ENCODE measurements at places on chromosomes 4 and X.

DNA sequence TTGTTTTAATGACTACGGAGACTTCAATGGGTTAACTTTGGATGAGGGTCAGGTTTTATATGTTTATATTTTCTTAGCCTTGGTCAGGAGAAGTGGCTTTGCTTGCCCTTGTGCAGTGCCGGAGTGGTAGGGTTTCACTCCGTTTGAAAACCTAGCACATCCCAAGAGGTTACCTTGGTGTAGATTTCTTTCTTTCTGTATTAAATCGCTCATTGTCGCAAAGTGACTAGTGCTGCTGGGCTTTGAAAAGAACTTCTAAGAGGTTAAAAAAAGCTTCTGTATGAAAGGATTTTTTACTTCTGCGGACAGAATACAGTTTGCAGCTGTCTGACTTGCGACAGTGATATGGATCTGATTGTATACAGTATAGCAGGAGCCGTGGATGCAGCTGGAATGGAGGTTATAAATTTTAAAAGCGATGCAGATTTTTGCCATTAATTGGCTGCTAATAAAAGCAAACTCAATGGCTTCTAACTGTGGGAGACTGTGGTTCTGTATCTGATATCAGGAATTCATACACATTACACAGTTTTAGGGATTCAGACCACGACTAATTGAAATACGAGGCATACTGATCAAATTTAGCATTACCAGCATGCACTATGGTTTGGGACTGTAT is 340.9 kb upstream of the PITX2 start:
- no peak for DNase-seq

- no peak for DNase-seq
These were observed 34.3 kb upstream of the HTRA3 start for GRCh38 chr4:8235224-8235623.

- DNase-seq: no peak
These were observed 226.2 kb downstream of the FSTL5 start for GRCh38 chr4:161937596-161937995.

- no peak for DNase-seq
These were observed 134.0 kb downstream of the MID1 start for GRCh38 chrX:10486373-10486772.

DNA sequence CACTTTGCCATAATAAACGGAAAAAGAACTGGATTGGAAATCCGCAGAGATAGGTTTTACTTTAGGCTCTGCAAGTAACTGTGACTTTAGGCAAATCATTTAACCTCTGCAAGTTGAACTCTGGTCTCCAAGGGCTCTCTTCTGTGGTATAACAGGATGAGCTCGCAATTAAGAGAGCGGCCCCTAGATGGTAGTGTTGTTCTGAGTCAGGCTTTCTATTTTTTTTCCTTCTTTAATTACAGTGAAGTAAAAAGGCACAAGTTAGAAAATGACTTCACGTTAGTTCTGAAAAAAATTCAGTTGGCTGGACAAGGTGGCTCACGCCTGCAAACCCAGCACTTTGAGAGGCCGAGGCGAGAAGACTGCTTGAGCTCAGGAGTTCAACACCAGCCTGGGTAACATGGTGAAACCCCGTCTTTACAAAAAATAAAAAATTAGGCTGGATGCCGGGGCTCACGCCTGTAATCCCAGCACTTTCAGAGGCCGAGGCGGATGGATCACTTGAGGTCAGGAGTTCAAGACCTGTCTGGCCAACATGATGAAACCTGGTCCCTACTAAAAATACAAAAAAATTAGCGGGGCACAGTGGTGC is 18.0 kb downstream of the RPS3A start:
- DNase-seq: no peak

DNA sequence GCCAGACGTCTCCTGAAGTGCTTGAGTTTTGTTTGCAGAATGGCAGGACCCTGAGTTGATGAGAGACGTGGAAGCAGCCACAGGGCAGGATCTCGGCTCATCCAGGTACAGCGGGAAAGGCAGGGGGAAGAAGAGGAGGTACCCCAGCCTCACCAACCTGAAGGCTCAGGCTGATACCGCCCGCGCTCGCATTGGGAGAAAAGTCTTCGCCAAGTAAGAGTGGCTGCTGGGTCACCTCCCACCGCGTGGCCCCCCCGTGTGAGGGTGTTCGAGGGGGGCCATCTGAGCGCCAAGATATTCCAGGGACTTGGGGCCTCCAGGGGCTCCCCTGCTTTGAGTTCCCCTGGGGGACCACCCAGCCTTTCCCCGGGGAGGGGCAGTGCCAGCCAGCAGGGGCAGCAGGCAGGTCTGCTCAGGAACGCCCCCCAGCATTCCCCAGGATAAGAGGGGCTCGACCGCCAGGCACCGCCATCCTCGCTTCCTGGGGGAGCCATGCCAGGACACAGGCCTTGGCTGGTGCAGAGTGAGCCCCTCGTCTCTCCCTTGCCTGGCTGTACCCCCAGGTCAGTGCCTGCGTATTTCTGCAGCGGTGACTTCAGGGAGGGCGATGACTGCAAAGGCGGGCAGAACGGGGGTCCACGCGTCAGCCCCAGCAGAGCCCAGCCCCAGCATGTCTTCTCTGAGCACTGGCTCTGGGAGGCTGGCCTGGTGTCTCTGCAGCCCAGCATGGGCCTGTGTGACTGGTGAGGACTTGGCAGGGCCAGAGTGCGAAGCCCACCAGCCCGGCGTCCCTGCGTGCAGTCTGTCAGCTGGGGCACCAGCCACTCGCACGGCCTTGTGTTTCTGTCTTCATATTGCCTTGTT is 22.3 kb downstream of the NKX1-1 start:
- no peak for DNase-seq

GRCh38 chr4:123121241-123121907 is 199.0 kb upstream of the NUDT6 start:
- no peak for DNase-seq

DNA sequence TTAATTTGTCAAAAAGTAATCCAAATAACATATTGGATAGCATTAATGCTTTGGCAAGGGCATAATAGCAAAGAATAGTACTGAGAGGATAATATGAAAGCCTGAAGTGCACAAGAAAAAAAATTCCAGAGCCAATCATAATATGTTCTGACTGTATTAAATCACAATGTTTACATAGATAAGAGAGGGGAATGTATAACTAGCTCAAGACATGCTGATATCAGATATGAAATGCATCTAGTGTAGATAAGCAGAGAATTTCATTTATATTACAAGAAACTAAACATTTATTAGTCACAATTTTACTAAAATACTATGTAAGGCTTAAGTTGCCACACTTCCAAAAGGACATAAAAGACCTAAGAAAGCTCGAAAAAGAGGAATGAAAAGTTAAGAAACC is 193.3 kb downstream of the BANK1 start:
- DNase-seq: no peak

- no peak for DNase-seq
These were observed 1026.6 kb downstream of the RAPGEF2 start for GRCh38 chr4:160129439-160129838.

- no peak for DNase-seq
These were observed 2184.4 kb upstream of the AGA start for GRCh38 chr4:179626687-179627086.

GRCh38 chr4:54654753-54655152 is 3.0 kb upstream of the KIT start:
- no peak for DNase-seq

GRCh38 chr4:38308728-38309311 is 348.6 kb downstream of the PTTG2 start:
- no peak for DNase-seq

GRCh38 chr4:10942156-10942555 is 257.6 kb upstream of the CLNK start:
- no peak for DNase-seq

- no peak for DNase-seq
These were observed 123.0 kb downstream of the CHRNA9 start for GRCh38 chr4:40458109-40458508.

DNA sequence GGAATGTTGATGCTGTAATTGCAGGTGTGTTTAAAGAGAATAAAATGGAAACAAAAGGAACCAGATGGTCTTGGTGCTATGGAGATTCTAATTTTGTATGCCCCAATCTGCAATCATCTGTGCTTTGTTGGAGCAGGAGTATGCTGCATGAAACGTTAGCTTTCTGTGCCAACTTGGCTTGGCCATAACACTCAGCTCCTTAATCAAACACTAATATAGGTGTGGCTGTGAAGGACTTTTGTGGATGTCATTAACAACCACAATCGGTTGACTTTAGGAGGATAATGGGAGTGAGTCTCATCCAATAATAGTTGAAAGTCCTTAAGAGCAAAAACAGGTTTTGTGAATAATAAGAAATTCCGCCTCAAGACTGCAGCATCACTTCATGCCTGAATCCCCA is 399.2 kb downstream of the NLGN4X start:
- DNase-seq: no peak

DNA sequence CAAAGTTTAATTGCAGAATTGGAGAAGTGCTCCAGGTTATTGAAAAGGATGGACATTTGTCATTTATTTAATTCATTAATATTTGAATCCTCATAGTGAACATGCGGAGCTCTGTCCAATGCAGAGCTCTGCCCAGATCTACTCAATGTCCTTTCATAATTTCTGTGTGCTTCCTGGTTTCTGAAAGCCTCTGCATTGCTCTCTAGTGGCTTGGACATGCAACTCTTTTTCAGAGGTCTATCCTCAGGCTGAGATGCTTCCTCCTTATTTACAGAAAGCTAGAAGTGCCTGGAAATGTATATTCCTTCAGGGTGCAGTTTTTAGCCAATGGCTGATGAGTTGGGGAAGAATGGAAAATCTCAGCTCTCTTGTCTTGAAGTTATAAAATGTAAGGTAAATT is 786.1 kb upstream of the AADAT start:
- DNase-seq: no peak

- no peak for DNase-seq
These were observed 425.0 kb upstream of the ATOH1 start for GRCh38 chr4:93403571-93403970.

GRCh38 chr4:78710536-78710935 is 65.6 kb upstream of the BMP2K start:
- DNase-seq: no peak

GRCh38 chrX:53253293-53254020 is 27.9 kb downstream of the IQSEC2 start:
- no peak for DNase-seq

DNA sequence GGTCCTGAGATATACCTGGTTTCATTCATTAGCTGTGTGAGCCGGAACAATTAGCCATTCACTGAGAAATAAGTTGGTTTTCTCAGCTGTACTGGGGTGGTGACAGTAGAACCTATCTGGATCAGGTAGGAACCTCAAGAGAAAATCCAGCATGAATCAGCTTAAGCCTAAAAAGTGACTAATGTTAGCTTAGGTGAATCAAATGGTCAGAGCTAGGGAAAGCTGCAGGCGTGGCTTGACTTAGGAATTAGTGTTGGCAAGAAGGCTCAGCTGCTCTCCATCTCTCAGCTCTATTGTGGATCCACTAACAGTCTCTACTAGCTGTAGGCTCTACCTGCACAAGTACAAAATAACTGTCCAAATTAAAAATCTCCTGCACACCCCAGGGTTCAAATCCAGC is 1025.5 kb downstream of the RAB28 start:
- DNase-seq: no peak

DNA sequence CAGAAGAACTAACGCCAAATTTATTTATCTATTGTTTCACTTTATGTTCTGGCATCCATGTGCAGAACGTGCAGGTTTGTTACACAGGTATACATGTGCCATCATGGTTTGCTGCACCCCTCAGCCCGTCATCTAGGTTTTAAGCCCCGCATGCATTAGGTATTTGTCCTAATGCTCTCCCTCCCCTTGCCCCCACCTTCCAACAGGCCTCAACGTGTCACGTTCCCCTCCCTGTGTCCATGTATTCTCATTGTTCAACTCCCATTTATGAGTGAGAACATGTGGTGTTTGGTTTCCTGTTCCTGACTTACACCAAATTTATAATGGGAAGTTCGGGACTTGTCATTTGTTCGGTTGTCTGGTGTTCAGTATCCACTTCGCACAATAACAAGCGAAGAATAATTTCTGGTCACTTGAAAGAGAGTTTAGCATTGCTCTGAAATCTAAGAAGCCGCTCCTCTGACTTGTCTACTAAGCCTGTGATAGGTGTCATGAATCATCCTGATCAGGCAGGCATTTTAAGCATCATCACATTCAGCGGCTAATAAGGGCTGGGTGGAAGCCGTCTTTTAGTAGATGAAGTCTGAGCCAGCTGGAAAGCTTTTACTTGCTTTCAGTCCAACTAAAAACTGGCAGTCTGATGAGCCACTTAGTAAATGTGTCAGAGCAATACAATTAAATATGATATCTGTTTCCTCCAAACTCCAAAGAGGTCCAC is 1065.7 kb upstream of the PABPC4L start:
- DNase-seq: no peak

- no peak for DNase-seq
These were observed 117.2 kb downstream of the SLIT2 start for GRCh38 chr4:20368926-20369325.

DNA sequence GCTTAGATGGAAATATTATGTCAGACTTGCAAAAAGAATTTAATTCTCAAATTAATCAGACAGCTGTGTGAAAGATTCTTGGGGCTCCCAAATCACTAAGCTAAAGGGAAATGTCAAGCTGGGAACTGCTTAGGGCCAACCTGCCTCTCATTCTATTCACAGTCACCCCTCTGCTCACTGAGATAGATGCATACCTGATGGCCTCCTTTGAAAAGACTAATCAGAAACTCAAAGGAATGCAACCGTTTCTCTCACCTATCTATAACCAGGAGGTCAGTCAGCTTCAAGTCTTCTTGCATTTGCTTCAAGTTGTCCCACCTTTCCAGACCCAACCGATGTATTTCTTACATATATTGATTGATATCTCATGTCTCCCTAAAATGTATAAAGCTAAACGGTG is 882.7 kb downstream of the CENPC start:
- DNase-seq: no peak
